HepG2 (cell line): ENCODE measurements at places on chromosomes 6 and 20.

GRCh38 chr6:53526000-53526399, 18.9 kb downstream of the GCLC start:
- DNase-seq = no peak

- DNase-seq = no peak
Measured at GRCh38 chr6:115733426-115733825, 327.3 kb downstream of the FRK start.

DNA sequence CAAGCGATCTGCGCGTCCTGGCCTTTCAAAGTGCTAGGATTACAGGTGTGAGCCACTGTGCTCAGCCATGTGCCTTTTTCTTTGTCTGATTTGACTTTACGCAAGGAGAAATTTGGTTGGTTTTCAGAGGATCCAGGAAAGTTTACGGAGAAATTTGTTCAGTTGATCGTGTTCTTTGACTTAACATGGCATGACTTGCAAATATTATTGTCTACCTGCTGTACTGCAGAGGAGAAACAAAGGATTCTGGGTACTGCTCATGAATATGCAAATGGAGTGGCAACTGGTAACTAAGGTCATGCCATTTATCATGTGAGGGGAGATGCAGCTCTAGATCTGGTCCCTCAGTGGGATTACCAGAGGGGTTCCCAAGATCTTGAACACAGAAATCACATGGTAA, 68.8 kb upstream of the CHD6 start:
- no peak for DNase-seq

DNA sequence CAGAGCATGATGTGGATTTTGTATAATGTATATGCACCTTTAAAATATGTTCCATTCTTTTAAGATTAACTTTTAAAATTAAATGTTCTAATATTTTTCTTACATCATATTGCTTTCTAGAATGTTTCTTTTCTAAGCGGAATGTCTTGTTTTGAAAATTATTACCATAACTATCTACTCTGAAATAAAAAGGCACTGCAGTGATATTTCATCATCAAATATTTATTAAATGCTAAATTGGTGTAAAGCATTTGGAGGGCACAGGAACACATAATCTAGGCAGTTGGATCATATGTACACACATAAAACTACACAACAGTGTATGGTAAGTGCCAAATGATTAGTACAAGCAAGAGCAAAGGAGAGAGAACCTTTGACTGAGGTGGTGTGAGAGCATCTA, 13.8 kb downstream of the BICRAL start:
- no peak for DNase-seq

DNA sequence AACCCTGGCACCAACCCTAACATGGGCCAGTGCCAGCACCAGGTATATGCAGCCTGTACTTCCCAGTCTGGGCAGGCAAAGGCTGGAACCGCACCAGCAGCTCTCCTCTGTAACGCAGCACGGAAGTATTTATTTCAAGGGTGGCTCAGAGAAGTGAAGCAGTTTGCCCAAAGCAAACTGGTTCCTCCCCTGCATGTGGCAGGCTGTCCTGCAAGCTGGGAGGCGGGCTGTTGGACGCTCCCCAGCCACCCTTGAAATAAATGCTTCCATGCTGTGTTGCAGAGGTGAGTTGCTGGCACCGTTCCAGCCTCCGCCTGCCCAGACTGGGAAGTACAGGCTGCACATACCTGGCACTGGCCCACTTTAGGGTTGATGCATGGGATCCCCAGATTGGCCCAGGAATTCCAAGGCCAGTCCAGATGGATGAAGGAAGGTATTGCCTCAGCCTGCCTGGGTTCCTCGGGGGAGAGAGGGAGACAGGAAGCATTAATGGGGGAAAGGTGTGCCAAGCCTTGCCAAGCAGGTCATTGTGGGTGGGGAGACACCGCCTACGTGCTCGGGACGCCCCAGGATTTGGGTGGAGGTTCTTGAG, 49.8 kb downstream of the PPARD start:
- DNase-seq = peak; percentile 39

GRCh38 chr6:40489798-40490197, 97.4 kb downstream of the LRFN2 start:
- no peak for DNase-seq

- DNase-seq = no peak
Measured at GRCh38 chr6:90918361-90918760, 331.5 kb upstream of the MAP3K7 start.

GRCh38 chr6:33875696-33876095, 71.9 kb upstream of the MLN start:
- no peak for DNase-seq

- no peak for DNase-seq
Measured at GRCh38 chr6:11563793-11564192, 26.2 kb downstream of the TMEM170B start.

- no peak for DNase-seq
Measured at GRCh38 chr6:143598466-143599080, 79.2 kb upstream of the PHACTR2 start.

DNA sequence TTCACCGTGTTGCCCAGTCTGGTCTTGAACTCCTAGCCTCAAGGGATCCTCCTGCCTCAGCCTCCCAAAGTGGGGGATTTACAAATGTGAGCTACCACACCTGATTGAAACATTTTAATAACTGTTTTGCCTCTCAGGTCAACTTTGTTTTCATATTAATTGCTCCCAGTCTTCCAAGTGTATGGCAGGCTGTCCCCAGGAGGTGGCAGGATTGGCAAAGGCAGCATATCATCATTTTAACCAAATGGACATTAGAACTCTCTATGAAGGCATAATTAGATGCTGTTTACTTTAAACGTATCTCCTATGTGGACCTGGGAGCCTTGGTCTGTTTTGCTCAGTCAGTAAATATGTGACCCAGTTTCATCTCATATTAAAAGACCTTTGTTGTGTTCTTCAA, 59.2 kb upstream of the CSE1L start:
- peak; percentile 49 for DNase-seq

DNA sequence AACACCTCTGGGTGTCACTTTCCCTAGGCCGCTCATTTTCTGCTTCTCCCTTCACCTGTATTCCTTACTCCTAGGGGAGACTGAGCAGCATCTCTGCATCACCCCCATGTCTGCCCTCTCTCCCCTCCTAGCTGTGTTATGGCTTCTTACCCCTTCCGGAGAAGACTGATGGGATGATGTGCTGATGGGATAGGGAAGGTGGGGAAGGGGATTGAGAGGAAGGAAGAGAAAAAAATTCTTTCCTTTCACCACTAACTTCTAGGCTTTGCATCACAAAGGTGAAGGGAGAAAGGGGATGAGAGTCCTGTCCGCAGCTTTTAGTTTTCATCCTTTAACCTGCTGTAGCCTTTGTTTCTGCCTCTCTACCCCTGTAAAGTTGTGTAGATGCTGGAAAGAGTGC, 26.7 kb downstream of the AKAP7 start:
- no peak for DNase-seq

- DNase-seq = no peak
Measured at GRCh38 chr6:102488729-102489128, 1095.2 kb downstream of the GRIK2 start.

DNA sequence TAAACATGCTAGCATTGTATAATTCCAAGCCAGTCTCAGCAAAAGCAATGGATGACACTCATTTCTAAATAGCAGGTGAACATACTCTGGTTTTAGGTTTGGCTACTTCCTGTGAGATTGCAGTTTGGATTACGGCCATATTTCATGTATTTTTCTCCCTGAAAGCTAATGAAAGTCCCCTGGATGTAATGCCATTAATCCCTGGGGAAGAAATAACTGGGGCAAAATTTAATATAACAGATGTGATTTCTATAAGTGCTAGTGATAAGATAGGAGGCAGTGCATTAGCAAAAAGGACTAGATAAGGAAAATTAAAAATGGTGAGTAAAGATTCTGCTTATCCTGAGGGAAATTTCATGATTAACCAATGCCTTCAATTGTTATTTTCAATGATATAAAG, 238.2 kb downstream of the ADGRB3 start:
- DNase-seq = no peak

DNA sequence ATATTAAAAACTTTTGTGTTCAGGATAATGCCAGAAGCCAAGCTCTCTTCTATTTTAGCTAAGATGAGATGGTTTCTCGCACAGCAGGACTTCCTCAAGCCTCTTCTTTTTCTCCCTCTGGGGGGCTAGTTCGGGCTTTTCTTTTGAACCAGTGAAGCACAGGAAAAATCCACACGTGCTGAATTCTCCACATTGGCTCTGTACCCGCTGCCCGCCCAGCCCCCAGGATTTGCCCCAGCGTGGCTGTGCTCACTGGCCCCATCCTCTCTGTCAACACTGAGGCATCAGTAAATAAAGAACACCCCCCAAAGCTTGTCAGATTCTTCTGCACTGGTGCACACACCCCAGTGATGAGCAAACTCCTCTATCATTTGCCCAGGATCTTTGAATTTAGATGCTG, 232.8 kb downstream of the ZNF217 start:
- no peak for DNase-seq

- no peak for DNase-seq
Measured at GRCh38 chr20:45073221-45073620, 27.7 kb downstream of the KCNS1 start.

- DNase-seq = no peak
Measured at GRCh38 chr6:161215876-161216615, 57.8 kb downstream of the AGPAT4 start.

DNA sequence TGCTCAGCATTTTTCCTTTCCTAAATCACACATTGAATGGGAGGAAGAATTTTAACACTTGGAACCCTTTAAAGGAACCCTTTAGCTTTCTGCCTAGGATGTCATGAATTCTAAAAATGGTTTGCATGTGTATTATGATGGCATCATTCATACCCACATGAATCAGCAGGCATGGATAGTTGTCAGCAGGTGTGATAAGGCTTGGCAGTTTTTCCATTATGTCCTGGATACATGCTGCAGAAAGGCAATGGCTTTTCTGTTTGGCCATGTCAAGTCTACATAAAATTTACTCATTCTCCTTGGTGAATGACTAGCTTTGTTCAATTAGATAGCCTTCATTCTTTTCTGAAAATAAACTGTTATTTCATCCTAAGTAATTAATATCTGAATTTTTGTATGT, 353.7 kb downstream of the GRIK2 start:
- no peak for DNase-seq

GRCh38 chr6:131061751-131062119, 1.3 kb downstream of the EPB41L2 start:
- DNase-seq = no peak

DNA sequence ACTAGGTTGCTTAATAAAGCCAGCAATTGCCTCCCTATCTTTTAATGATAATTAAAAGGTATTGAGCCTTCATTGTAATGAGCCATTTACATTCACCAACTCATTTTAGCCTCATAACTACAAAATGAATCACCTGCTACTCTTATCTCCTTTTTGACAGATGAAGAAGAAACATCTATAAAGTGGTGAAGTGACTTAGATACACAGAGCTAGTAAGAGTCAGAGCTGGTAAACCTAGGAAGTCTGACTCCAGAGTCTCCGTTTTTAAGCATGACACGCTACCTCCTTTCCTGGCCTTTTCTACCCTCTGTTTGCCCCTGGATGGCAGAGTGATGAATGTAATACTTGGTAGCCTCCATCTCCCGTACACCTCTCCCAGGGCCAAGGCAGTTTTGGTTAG, 93.5 kb downstream of the SPTLC3 start:
- DNase-seq = no peak

GRCh38 chr6:157604816-157605215, 218.2 kb upstream of the SNX9 start:
- no peak for DNase-seq

- no peak for DNase-seq
Measured at GRCh38 chr20:21762646-21763045, 57.2 kb downstream of the PAX1 start.

DNA sequence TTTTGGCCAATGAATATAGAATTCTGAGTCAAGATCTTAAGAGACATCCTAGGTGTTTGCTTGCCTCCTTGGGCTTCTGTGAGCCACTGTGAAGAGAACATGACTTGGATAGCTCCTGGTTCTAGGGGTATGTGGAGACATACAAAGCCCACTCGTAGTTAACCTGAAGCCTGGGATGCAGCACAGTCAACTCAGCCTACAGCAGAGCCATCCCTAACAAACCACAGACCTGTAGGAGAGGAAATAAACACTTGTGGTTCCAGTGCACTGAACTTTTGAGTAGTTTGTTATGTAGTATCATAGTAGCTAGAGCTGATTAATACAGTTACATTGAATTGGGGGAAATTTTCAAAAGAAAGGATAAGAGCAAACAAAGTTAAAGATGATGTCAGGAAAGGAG, 474.4 kb upstream of the HSF2 start:
- DNase-seq = no peak

DNA sequence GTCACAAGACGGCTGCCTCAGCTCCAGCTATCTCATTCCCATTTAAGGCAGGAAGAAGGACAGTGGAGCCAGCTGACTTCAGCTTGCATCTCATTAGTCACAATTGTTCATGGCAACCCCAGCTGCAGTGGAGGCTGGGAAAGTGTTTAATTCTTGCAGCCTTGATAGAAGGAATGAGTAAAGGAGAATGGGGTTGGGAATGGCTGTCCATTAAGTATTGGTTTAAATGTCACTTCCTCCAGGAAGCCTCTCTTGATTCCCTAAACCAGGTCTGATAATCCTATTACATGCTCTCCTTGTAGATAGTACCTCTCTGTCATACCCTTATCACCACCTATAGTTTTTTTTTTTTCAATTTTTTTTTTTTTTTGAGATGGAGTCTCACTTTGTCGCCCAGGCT, 166.4 kb downstream of the TFAP2C start:
- no peak for DNase-seq

GRCh38 chr6:154928325-154928922, 66.7 kb upstream of the TIAM2 start:
- peak; percentile 73 for DNase-seq

GRCh38 chr20:3659492-3660261, 3.5 kb downstream of the GFRA4 start:
- no peak for DNase-seq

DNA sequence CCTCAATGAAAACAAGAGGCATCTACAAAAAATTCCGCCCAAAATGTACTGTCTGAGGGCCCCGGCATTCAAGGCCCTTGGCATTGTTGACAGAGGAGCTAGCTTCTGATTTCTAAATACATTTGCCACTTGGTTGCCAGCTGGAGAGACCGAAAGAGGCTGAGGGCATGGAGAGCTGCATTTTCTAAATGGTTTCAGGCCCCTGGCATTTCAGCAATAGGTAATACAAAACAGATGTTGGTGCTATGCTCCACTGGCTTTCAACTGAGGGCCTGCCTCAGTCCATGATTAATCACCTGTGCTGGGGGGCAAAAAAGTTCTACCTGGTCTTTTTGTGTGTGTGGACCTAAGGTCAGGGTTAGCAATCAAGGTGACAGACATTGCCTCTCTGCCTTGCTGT, 79.5 kb upstream of the ISM1 start:
- no peak for DNase-seq

DNA sequence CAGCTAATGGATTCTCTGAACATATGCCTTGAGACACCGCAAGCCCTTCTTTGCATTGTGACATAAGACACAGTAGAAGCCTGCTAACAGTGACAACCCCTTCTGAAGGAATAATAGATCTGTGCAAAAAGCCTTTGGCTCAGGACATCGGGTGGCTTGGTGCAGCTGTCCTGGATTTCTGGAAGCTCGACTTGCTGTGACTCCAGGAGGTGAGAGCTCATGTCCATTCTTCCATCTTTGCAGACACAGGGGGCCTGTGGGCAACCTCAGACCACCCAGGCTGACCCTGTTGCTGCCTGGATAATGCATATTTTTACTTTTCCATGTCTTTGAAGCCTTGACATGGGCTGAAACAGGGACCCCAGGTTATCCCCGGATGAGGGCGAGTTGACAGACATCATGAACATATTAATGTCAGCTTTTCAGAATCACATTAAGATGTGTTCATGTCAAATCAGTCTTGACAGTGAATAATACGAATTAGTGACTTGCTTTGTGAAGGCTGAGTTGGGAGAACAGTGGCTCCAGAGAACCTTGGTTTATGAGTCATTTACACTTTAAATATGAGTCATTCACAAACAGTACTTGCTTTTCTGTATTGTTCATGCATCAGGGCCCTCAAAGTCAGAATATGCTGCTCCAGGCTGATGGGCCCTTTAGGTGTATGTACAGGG, 66.8 kb upstream of the IYD start:
- DNase-seq = peak; percentile 2
